CD4-positive, alpha-beta T cell treated with Interleukin-6 at 100 ng/mL for 8 hours (primary cell): ENCODE measurements at places on chromosomes 2 and 18.

DNA sequence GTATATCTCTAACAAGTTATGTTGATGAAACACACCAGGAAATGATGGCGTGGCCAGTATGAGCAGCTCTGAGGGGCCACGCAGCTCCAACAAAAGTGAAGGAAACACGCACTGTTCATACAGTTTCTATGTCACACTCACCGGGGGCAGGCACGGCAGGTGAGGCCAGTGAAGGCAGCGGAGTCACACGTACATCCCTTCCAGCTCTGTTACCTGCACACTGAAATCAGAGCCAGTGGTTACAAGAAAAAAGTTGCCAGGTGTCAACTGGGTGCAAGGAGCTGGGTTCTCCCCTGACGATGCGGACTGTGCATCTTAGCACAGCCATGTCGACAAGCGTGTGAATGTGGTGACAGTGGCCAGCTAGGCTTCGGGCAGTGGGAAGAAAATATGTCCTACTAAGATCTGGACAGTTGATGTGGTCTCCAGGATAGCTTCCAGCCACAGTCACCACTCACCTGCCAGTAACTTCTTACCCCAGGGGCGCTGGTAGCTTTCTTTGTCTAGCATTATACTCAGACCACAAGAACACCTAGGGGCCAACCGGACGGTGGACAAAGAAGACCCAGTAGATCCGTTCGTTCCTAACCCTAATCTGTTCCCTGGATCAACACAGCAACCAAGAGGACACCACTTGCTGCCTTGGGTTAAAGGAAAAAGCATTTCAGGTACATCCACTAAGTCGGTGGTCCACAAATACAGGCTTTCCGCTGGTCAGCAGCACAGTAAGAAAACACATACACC, 10.1 kb downstream of the HJURP start:
- no peak for DNase-seq

GRCh38 chr18:54035927-54036326, 188.5 kb downstream of the MBD2 start:
- DNase-seq = no peak

- no peak for DNase-seq
These were observed 638 bp downstream of the CEP192 start for GRCh38 chr18:12991821-12992179.

- no peak for DNase-seq
These were observed 327.6 kb downstream of the NCKAP5 start for GRCh38 chr2:133240491-133241223.

DNA sequence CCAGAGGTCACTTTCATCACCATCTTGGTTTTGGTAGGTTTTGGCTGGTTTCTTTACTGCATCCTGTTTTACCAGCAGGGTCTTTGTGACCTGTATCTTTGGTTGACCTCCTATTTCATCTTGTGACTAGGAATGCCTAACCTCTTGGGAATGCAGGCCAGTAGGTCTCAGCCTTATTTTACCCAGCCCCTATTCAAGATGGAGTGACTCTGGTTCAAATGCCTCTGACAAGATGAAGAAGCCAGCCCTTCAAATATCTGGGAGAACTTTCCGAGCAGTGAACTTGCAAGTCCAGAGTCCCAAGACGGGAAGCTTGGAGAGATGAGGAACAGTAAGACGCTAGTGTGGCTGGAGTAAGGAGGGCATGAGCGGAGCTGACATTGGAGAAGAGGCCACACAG, 28.6 kb downstream of the PROKR1 start:
- DNase-seq = no peak
